Nephron progenitor cell (in vitro differentiated cells): ENCODE measurements at places on chromosomes 5 and 9.

GRCh38 chr9:97307500-97308163 lies at the start of gene CCDC180:
Gene CCDC180 (plus strand): TSS chr9:97307659. CDS start chr9:97308064, 405 bp downstream.
- DNase-seq, result no peak

GRCh38 chr5:6043491-6044310 lies 334.6 kb downstream of the MED10 start:
- no peak for DNase-seq

DNA sequence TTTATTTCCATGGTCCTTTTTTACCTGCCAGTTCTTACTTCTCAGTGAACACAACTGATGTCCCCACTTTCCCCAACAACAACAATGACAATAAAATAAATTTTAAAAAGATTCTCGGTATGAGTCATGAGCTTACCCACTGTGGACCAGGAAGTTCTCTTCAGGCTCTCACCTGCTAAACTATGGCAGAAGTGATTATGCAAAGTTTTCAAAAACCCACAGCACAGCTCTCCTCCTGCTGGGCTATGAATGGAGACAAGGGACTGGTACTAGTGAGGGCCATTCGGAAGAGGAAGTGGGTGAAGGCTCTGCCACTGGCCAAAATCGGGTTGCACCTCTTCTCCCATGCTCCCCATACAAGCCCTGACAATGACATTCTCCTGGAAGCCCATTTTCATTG lies 429.4 kb downstream of the PIK3R1 start:
- DNase-seq, result no peak

- no peak for DNase-seq
Observed at GRCh38 chr9:6199596-6199995, 16.0 kb upstream of the IL33 start.

GRCh38 chr9:132584601-132585560 lies 2.5 kb downstream of the BARHL1 start:
- no peak for DNase-seq

DNA sequence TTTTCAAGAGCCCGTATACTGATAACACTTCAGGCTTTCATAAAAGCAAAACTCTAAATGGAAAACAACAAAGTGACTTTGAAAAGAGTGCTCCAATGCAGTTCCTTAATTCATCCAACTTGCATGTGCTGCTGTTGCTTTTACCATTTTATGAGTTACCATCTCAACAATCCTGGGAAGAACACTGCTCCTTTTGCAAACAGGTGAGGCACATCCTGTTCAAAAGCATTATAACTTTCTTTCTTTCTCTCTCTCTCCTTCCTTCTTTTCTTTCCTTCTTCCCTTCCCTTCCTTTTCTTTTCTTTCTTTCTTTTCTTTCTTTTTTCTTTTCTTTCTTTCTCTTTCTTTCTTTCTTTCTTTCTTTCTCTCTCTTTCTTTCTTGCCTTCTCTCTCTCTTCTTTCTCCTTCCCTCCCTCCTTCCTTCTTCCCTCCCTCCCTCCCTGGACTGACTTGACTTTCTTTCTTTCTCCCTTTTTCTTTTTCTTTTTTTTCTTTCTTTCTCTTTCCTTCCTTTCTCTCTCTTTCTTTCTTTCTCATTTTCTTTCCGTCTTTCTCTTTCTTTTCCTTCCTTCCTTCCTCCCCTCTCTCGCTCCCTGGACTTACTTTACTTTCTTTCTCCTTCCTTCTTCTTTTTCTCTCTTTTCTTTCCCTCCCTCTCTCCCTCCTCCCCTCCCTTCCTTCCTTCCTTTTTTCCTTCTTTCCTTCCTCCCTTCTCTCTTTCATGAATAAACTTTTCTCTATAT lies 11.2 kb upstream of the PARP8 start:
- DNase-seq, result no peak

GRCh38 chr5:42799668-42800114 lies 12.0 kb downstream of the SELENOP start:
- no peak for DNase-seq

- peak; percentile 46 for DNase-seq
Observed at GRCh38 chr5:176664886-176665285, 17.6 kb downstream of the TSPAN17 start.

GRCh38 chr5:65292196-65292595 lies 189.5 kb downstream of the ADAMTS6 start:
- no peak for DNase-seq

DNA sequence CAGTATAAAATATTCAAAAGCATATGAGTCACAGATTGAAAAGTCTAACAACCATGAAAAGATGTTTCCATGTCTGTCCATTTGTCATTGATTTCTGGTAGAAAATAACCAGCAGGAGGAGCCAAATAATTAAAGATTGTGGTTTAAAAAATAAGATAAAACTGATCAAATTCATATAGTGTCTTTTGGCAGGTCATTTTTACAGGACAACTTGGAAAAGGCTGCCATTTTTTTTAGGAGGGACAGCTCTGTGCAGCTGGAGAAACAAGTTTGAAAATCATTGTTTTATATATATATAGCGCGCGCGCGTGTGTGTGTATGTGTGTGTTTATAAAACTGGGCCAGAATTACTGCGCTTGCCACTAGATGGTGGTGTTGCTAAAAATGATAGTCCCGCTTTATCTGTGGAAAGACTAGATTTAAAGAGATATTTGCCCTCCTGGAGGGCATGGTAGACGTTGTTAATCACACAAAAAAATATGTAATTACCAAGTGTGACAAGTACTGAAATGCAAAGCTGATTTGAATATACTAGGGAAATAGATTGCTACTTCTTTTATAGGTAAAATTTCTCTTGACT lies 1.3 kb upstream of the TRMO start:
- DNase-seq, result peak; percentile 58

- no peak for DNase-seq
Observed at GRCh38 chr9:37650873-37651768, at the start of gene FRMPD1. Gene FRMPD1 (plus strand): TSS chr9:37650954. CDS start chr9:37692642, 41,688 bp downstream.

- DNase-seq, result no peak
Observed at GRCh38 chr9:113566712-113567071, 103.2 kb downstream of the RGS3 start.

DNA sequence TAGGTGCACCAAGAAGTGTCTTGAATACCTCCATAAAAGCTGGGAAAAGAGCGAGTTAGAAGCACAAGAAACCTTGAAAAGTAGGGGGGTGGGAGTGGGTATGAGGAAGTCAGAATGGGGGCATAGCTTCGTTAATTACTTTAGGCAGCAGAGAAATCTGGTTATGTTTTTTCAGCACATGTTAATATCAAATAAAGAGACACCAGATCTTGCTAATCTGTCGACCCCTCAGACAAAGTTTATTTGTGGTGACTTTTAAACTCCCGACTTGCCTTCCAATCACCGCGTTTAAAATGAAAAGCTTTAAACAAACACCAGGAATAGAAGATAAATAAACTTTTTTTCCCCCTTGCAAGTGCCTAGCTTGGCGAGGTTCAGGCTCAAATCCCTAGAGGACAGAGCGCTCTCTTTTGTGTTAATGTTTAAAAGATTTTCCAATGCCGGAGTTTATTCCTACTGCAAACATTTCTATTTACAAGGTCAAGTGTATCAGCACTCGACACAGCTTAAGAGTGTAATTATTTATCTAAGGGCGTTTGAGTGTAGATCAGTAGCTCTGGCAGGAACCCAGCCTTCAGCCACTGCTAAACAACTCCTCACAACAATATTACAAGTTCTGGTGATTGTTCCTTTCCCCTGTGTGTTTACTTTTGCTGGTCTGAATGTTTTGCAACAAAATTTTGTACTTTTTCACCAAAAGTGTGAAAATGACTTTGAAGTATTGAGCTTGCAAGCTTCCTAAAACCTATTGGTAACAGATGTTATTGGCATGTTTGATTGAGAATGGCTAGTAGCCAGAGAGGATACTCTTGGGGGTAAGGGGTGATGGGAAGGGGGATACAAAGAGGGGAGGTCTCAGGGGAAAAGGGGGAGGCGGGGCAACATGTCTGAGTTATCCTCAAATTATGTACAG lies 3.8 kb downstream of the GAS1 start:
- DNase-seq, result peak; percentile 26

GRCh38 chr9:20562051-20562450 lies 60.2 kb downstream of the MLLT3 start:
- no peak for DNase-seq

- no peak for DNase-seq
Observed at GRCh38 chr5:61357745-61358144, 25.7 kb downstream of the ZSWIM6 start.

DNA sequence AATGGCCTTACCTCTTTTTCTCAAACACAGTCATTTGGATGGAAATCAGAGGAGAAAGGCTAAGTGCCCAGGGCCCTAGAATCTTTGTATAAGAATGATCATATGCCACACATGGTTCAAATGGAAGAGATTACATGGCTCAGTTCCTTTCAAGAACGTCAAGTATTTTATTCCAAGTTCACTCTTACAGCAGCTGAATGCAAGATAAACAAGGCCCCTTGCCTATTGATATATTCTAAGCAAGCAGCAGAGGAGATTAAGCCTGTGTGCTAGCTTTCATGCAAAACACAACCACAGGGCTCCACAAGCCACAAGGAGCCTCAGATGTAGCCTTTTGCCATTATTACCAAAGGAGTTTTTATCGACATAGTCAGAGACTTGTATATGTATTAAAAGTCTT lies 55.3 kb upstream of the SLCO6A1 start:
- DNase-seq, result no peak

DNA sequence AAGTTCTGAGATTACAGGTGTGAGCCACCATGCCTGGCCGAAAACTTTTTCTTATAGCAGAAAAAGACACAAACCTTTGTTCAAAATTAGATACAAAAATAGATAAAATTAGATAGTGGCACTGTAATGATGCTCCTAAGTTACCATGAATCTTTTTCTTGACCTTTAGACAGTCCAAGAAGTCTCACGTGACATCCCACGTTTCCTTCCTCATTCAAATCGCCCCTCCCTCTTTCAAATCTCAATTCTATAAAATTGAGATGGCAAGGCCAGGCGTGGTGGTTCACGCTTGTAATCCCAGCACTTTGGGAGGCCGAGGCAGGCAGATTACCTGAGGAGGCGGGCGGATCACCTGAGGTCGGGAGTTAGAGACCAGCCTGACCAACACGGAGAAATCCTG lies 7.7 kb upstream of the ZCCHC10 start:
- DNase-seq, result no peak

GRCh38 chr9:73137286-73137899 lies 14.3 kb upstream of the ANXA1 start:
- no peak for DNase-seq

GRCh38 chr9:116081435-116082115 lies 72.0 kb upstream of the PAPPA start:
- DNase-seq, result no peak

- DNase-seq, result no peak
Observed at GRCh38 chr5:112253478-112254250, 165.4 kb downstream of the EPB41L4A start.

DNA sequence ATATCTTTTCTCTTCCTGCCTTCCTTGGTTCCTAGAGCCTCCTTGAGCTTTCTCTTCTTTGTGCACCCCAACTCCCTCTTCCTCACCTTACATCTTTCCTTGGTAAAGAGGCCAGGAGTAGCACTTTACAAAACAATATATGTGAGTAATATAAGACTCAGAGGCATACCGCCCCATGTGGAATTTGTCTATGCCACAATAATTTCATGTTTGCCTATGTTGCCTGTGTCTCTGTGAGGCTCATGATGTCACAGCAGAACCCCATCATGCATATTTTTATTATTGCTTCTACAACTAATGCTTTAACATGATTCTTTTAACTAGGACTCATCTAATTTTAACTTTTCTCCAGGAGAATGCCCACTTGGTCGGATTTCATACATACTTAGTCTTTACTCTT lies 15.0 kb upstream of the LVRN start:
- DNase-seq, result no peak

GRCh38 chr9:89461265-89461664 lies 36.6 kb downstream of the SEMA4D start:
- no peak for DNase-seq

DNA sequence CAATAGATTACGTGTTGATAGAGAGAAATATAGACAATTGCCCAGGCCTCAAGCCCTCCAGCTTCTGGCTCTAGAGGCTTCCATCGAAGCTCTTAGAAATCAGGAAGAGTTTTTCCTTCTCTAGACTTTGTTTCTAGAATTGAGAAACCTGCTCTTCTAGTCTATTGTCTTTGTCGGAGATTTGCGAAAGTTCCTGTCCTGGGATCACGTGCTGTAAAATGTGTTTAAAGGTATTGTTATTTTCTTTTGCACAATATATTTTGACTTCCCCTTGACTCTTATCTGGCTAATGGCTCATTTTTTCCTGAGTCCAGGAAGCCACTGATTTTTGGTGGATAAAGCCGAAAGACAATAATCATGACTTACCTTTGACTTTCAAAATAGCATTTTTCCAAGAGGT lies 32.1 kb downstream of the IRX2 start:
- no peak for DNase-seq

DNA sequence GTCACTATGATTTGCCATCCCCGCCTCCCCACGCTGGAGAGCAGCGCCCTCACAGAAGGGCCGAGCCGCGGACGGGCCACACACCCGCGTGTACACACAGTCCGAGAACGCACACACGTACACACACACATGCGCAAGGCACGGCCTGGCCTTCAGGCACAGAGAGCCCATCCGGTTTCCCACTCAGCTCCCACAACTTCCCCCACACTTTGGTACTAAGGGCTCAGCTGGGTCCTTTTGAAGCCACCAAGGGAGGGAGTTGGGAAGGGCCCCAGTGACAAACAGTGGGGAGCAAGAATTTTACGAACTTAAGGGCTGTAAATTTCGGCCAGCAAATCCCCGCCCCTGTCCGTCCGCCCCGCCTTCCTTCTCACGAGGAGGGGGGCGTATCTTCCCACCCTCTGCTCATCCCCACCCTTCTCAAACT lies 133.3 kb upstream of the HAND1 start:
- peak; percentile 36 for DNase-seq

DNA sequence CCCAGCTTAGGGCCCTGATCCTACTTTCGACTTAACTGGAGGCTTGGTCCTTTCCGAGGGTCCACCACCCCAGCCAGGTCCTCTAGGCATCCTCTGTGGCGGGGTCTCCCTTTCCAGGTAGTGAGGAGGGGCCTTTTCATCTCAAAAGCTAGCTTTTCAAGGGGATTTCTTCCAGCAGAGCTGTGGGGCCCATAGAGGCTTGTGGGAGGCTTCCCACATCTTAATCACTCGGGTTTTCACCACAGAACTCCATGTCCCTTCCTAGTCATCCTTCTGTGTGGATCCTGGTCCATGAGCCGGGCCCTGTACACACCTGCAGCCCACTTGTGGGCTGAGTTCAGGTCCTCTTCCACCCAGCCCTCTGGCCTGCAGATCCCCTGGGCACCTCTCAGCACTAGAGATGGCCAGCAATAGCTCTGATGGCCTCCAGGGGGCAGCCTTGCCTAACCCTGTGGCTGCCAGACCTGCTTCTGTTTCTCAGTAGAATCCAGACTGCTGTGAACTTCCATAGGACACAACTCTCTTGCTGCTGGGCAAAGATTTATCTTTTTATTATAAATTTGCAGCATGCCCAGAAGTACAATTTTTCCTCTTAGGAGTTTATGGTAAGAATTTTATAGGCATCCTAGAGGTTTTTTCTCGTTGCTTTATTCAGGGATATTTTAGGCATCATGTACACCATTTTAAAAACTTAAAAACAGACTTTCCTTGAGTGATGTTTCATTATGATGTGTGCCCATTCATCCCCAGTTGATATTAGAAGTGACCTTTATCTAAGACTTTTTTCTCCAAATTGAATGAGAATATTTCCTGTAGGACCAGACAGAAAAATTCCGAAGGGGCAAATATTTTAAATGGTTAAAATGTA lies 208.9 kb downstream of the TRIO start:
- DNase-seq, result peak; percentile 75
